COR-L47 (cell line): ENCODE measurements at places on chromosomes 6 and 20.

DNA sequence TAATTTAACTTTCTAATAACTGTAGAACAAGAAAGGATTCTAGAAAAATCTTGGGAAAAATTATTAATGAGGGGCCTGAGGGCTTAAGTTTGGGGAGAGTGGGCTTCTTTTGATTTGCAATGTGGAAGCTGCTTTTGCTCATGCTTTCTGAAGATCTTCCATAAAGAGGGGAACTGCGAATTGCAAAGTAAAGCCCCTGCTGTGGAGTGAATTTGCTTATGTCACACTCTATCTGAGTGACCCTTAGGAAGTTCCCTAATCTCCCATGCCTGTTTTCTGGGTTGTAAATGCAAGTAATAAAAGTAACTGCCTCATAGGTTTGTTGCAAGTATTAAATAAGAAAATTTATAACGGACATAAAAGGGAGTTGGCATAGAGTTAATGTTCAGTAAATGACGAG is 301.2 kb downstream of the PLCB1 start:
- DNase-seq = no peak

DNA sequence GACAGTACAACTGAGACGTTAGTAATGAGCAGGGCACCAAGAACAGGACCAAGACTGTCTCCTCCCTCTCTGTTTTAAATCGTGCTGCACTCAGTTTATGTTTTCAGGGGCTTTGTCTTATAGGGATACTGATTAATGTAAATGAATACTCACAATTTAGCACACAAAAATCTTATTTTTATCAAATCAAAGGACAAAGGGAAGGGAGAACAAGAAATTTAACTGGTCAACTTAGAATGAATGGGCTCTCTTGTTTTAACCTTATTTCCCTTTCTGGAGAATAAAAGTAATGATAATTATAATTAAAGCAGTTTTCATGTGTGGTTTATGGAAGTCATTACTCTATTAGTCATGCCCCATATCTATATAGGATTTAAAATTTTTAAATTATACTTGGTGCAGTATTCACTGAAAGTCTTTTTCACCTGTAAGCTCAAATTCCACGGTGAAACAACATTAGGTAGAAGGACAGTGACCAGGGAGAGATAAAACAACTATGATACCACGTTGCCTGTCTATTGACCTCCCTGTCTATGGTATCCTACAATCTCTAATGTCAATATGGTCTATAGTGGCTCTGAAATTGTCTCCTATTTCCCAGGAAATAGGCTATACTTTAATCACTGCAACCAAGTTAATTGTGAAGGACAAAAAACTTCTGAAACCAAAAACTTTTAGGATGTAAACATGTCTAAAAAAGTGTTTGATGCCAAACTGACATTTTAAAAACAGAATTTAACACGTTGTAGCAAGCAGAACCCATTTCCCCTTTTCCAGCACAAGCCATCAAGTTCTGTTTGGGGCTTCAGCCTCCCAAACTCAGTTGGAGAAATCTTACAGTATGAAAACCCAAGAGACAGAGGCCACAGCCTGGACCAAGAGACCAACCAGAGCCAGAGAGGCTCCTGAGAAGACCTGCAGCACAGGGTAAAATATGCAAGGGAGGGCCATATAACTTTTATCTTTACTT is 15.0 kb downstream of the ELOVL5 start:
- no peak for DNase-seq

- DNase-seq = no peak
These were observed 35.2 kb upstream of the BPIFA2 start for GRCh38 chr20:33132513-33133372.

DNA sequence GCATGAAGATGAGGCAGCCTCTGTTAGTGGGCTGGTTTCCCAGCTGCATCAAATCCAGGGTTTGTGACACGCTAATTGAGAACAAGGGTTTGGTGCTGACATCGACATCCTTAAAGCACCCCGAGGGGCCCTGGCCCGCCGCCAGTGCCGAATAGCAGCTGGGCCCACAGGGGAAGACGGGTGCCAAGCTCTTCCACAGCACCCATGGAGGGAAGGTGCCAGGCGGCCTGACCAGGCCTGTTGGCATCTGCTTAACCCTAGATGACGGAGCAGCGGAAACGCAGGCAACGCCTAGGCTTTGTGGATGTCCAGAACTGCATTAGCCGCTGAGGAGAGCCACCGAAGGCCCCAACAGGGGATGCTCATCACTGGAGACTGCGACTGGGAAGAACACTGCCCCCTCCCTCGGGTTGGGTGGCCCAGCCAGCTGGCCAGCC is 16.0 kb downstream of the UQCC2 start:
- peak; percentile 63 for DNase-seq

DNA sequence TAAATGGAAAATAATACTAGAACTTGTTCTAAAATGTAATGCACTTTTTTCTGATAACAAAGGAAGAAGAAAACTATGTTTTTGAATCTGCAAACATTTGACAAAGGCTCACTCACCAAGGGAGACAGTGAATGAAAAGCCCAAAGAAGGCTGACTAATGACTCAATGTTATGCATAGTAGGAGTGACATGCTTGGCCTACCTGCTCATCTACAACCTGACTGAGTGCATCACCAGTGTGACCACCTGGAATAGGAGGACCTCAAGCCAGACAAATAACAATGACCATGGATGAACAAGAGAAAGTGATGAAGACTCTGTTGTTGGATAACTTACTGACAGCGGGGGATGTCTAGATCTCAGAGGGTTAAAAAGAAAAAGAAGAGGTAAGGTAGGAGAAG is 157.2 kb downstream of the SIM1 start:
- DNase-seq = no peak

GRCh38 chr6:161882196-161882765 is 608.4 kb upstream of the AGPAT4 start:
- DNase-seq = peak; percentile 8

DNA sequence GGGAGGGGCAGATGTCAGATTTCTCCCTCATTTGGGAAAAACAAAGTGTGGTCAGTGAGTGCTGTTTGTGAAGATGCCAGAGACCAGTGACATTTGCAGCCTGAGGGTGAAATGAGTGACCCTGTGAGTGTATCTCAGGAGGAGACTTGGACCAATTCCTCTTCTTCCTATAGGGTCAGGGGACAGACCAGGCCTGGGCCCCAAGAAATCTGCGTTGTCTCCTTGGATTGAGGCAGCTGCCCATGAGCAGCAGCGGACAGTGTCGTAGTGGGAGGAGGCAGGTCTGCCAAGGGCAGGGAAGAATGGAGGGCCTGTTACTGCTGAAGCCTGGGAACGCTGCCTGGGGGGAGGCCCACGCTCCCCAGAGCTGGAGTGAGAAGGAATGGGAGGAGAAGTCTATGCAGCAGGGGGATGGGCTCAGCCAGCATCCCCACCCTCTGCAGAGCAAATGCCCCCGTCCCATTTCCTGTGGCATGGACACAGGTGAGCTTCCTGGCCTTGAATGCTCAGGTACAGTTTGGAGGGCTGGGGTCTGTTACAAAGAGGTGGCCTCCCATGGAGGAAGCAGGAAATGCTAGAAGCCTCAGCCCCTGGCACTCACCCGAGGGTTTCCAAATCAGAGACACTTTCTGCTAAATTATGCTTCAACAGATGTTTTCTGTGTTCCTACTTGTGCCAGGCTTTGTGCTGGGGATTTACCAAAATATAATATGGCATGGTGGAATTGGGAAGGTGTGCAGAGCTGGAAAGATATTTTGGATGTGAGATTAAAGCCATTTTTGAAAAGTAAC is 29.8 kb downstream of the DAAM2 start:
- no peak for DNase-seq

GRCh38 chr20:8331740-8332412 is 199.8 kb downstream of the PLCB1 start:
- DNase-seq = no peak

- DNase-seq = no peak
These were observed 228.9 kb upstream of the JAG1 start for GRCh38 chr20:10902576-10903282.

- no peak for DNase-seq
These were observed 7.5 kb downstream of the LAMA5 start for GRCh38 chr20:62359491-62360121.

DNA sequence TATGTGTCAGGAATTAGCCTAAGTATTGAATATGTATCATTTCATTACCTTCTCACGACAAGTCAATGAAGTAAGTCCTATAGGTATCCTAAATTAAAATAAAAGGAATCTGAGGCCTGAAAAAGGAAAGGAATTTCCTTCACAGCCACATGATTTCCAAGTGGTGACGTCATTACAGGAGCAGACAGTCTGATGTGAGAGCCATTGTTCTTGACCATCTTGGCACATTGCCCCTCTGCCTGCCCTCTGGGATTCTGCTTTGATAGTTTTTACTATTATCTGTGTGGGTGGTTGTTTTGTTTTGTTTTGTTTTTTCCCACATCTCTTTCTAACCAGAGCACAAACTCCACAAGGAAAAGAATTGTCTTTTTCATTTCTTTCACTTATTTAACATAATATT is 219.8 kb upstream of the UFL1 start:
- DNase-seq = no peak

GRCh38 chr6:135181333-135182070 is 394 bp downstream of the MYB start:
- DNase-seq = no peak

GRCh38 chr6:156839591-156840001 is 62.4 kb downstream of the ARID1B start:
- DNase-seq = no peak

- no peak for DNase-seq
These were observed 23.4 kb downstream of the SIRPA start for GRCh38 chr20:1918491-1919165.

- no peak for DNase-seq
These were observed 157.3 kb downstream of the BTBD9 start for GRCh38 chr6:38482466-38482865.

- DNase-seq = no peak
These were observed 67.5 kb downstream of the MACROD2 start for GRCh38 chr20:14062786-14063185.

DNA sequence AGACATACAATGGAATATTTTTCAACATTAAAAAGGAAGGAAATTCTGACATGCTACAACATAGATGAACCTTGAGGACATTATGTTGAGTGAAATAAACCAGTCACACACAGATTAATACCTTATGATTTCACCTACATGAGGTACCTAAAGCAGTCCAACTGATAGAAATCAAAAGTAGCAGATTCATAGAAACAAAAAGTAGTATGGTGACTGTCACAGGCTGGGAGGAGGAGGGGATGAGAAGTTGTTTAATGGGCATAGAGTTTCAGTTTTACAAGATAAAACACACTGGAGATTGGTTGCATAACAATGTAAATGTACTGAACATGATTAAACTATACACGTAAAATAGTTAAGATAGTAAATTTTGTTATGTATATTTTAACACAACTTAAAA is 48.5 kb upstream of the OLIG3 start:
- DNase-seq = no peak

GRCh38 chr6:154786144-154786868 is 53.1 kb downstream of the SCAF8 start:
- DNase-seq = no peak

GRCh38 chr6:29521006-29521680 is 33.4 kb upstream of the MAS1L start:
- DNase-seq = no peak

DNA sequence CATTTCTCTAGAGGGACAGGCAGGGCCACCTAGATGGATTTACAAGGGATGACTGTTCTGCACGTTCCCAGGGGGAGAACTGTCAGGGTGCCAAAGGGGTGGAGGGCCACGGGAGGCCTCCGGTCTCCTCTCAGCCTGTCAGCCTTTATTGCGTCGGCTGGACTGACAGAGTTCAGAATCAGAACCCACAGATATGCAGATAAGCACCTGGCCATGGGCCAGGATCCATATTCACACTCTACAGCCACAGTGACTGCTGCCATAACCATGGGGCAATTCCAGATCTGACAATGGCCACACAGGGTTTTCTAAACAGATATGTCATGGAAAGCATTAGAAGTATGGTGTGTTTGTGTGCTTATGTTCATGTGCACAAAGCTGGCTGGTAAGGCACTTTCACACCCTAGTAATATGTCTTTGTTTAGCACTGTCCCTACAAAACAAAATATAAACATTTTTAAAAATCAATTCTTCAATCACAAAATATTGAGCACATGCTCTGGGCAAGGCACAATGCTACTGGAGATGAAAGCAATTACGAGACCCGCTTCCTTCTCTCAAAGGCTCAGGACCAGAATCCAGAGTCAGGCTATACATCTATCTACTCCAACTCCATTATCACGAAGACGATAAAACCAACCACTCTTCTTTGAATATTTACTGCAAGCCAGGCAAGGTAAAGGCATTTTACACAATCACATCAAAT is 29.1 kb downstream of the TRAM2 start:
- DNase-seq = no peak

- no peak for DNase-seq
These were observed 51.9 kb downstream of the MAFB start for GRCh38 chr20:40637176-40637575.

- DNase-seq = no peak
These were observed 35.8 kb downstream of the SLC2A4RG start for GRCh38 chr20:63775096-63775978.

GRCh38 chr6:138803861-138804260 is 8.0 kb downstream of the ECT2L start:
- DNase-seq = no peak

DNA sequence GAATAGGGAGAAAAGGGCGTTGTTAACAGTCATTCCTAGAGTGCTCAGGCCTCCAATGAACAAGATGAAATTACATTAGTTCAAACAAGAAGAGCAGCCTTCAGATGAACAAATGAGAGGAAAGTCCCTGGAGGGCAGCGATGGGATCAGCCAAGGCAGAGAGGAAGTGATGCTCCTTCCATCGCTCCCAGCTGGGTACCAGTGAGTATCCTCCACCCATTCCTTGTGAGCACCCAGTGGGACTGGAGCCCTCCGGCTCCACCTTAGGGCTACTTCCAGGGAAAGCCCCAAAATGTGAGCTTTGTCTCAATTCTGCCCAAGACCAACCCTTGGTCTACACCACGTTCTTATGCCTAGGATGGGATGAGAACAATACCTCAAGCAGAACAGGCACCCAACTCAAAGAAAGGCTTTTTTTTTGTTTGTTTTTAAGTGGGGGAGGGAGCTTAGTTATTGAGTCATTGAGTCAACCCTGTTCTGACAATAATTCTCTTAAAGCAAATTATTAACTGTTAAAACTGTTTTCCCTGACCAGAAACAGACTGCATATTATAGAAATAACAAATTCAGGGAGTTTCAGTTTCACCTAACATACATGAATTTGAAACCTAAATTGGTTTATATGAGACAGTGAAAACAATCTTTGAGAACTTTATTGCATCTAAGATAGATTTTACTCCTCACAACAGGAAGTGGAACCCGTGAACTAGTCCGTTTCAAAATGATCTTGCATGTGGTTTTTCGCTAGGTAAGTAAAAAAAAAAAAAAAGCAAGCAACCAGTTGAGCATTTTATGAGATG is 106.9 kb downstream of the IPCEF1 start:
- DNase-seq = no peak

- no peak for DNase-seq
These were observed 28.0 kb downstream of the PSMG4 start for GRCh38 chr6:3286641-3287171.

- no peak for DNase-seq
These were observed 276.5 kb upstream of the TCF21 start for GRCh38 chr6:133612459-133612858.

DNA sequence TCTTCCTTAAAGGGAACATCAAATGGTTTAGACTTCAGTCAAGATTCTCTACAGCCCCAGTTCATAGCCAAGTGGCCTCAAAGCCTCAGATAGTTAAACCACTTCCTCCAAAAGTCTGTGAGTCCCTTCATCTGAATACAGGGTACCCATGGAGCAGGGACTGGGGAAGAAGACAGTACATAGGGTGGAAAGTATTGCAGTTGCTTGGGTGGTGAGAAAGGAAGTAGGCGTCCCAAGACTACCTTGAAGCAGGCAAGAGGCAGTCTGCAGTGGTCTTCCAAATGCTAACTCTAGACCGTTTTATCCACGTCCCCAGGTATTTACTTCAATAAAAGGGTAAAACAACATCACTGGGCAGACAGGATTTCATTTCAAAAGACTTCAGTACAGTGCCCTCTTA is 2.0 kb downstream of the FYN start:
- no peak for DNase-seq
